ENCODE measurements at places on chromosomes 7 and 10.

GRCh38 chr10:28020080-28020860, 21.4 kb upstream of the ODAD2 start:
- DNase-seq: no peak

- peak; percentile 23 for DNase-seq
Measured at GRCh38 chr7:103073989-103074518, 542 bp downstream of the FBXL13 start.

GRCh38 chr7:14834456-14834855, 68.1 kb downstream of the DGKB start:
- DNase-seq: no peak

DNA sequence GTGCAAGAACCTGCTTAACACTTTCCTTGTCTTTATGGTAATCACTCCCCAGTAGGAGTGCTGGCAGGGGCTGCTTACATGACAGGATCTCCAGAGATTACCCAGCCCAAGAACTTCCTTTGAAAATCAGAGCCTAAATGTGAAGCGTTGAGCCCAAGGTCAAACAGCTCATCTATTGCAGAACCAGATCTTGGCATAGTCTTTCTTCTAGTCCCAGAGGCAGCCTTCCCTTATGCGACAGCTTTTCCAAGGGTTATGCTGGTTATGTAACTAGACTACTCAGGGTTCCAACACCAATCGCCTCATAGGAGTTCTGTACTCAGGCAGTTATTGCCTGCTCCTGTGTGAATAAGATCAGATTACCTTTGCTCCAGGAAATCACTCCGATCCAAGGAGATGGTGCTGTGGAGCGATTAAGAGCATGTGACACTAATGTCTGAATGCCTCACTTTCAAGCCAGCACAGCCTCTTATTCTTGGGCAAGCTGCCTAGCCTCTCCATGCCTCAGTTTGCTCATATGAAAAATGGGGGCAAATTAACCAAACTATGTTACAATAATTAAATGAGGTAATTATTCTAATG, 8.4 kb upstream of the LGI1 start:
- DNase-seq: peak; percentile 51

DNA sequence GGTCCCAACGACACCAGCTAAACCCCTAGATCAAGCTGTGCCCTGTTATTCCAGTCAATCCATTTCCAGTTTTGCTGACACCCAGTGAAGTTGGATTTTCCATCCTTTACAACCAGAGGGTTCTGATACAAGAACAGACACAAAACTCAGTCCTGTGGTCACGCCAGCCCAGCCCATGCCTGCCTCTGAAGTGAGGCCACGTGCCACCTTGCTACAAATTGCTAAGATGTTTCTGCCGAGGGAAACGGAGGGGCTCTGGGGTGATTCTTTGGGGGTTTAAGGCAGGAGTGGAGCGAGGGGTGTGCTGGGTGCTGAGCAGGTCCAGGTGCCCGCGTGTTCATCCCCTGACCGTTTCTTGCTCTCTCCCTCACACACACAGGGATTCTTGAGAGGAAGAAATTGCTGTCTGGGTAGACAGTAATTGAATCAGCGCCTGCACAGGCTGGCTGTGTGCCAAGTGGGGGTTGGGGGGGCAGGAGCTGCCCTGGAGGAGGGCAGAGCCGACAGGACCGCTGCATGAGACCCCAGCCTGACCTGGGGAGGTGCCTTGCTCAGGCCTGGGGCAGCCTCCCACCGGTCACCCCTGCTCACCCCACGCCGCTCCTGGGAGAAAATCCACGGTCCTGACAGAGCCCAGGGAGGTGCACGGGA, 38.1 kb downstream of the ADAP1 start:
- DNase-seq: no peak

DNA sequence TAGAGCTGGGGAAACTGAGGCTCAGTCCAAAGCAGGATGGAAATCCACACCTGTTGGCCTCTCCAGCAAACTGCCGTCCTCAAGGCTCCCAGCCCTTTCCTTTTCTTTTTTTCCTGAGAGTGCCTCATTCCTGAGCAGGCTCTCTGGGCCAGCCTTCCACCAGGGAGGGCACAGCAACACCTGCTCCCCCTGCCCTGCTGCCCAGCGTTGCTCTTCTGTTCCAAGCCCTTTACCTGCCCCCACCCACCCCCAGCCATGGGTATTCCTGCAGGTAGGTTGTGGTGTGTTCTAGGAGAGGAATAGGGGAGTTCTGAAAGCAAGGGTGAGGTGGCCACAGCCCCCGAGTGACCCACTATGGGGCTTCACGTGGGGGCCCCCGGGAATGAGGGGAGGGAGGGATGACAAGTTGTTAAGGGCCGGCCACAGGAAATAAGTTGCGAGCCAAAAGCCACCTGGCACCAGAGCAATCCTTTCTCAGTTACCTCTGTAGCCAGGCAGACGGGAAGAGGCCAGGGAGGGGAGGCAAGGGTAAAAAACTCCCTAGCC, 19.3 kb downstream of the VSIR start:
- no peak for DNase-seq

DNA sequence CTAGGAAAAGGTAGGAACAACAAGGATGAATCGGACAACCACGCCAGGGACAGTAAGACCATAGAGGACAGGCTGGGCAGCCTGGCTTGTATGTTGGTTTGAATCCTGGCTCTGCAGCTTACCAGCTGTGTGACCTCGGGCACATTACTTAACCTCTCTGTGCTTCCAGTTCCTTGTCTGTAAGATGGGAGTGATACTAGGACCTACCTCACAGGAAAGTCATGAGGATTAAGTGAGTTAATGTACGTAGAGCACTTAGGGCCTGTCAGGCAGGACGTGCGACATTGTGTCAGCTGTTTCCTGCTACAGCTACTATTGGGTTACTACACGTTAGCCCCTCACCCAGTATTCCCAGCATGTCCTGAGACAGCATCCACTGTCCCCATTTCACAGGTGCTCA, 32.1 kb downstream of the PLAC9 start:
- no peak for DNase-seq

DNA sequence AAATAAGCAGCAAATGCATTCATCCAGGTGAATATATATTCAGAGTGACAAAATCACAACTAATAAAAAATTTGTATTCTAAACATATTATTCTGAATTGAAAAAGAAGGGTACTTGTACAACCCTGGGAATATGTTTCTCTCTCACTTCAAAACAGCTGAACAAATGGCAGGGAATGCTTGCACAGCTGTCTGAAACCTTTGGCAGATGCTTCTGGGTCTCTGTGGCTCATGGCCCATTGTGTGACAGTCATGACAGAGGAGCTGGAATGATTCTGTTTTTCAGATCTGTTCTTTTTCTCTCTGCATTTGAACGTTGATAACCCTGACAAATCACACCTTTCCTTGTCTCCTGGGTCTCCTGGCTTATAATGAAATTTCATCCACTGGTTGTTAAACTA, 275.7 kb upstream of the FZD1 start:
- DNase-seq: no peak

DNA sequence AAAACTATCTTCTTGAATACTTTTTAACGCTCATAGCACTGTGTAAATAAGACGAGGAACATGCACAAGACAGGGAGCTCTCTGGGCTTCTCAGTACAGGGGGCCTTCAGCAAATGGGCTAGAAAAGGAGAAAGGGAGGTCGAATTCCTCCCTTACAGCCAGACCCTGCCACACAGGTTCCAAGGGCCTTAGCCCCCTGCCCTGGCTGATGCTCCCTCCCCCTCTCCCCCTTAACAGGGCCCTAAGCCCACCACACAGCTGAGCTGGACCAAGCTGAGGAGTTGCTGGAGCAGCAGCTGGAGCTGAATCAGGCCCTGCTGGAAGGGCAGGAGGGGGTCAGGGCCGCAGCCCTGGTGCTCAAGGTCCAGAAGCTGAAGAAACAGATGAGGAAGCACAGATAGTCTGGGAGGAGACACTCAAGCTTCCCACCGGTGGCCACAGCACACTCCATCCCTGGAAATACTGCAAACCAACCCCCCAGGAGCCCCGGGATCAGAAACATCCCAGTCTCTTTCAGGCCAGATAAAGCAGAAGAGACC, 153.9 kb downstream of the SNX13 start:
- DNase-seq: peak; percentile 38

DNA sequence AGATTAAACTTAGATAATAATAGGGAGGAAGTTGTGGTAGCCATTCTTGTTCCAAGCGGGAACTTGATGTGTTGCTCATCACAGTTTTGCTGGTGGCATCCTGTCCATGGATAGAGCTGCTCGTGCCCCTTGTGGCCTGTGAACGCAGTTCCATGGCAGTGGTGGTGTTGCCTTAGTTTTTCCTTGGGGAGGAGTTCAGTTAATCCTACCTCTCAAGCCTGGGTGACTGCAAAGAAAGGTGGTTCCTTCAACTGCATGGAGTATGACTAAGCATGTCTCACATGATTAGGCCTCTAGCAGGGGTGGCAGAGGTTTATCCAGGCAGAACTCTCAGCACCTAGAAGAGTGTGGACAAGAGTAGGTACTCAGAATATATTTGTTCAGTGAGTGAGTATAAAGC, 99.7 kb downstream of the MAPK8 start:
- DNase-seq: peak; percentile 26

GRCh38 chr7:77580762-77581350, 43.8 kb downstream of the PTPN12 start:
- DNase-seq: no peak

GRCh38 chr10:91549262-91549661, 83.6 kb downstream of the PPP1R3C start:
- DNase-seq: no peak

GRCh38 chr7:139618482-139619366, 95.2 kb downstream of the CLEC2L start:
- peak; percentile 61 for DNase-seq

DNA sequence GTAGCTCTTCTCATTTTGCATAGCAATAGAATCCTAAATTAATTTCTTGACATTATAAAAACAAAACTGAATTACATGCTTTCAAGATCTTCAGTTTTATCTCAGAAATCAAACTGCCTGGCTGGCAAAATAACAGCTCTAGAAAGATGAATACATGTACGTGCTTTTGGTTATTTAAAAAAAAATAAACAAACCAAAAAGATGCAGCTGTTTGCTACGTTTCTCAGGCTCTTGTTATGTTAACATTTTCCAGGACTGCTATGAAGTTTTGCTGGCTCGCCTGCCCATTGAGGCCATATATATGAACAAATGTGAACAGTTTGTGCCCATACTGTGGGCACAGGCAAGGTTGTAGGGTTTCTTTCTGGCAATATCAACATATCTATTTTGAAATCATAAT, 86.6 kb downstream of the ODAD2 start:
- DNase-seq: no peak

All from neural progenitor cell (in vitro differentiated cells).